ENCODE measurements at places on chromosomes 11 and 22. TPM values are rescaled to one million over a fixed set of nuclear protein-coding genes. Genes with fewer than 3 reads are reported as not detected.

Gene LRRC4C
- 4.7 TPM for total RNA-seq

Gene OR51F2
- total RNA-seq = not detected

Gene CABP4
- total RNA-seq = 1.1 TPM

Gene PATE4
- total RNA-seq = not detected

Gene PITPNB
- 52.1 TPM for total RNA-seq

Gene MOGAT2
- not detected for total RNA-seq

Gene OR6A2
- 0.10 TPM for total RNA-seq

Gene GAS2L1
- total RNA-seq = 16.7 TPM

Gene BSX
- total RNA-seq = not detected

- no peak for DNase-seq
Observed at GRCh38 chr22:19036523-19037273, 85.5 kb downstream of the DGCR2 start.

DNA sequence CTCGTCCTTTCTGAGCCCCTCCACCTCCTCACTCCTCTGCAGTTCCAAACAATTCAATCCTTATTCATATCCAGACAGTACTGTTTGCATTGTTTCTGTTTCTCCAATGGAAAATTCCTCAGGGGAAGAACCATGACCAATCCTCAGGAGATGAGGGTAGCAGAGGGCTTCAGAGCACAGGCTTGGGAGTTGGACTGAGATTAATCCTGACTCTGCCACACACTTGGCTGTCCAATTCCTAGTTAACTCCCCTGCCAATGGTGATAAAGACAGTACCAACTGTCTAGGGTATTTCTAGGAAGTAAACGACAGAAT, 58.0 kb downstream of the MICAL3 start:
- DNase-seq = no peak

- no peak for DNase-seq
Observed at GRCh38 chr11:108780119-108780518, 115.2 kb downstream of the DDX10 start.

- no peak for DNase-seq
Observed at GRCh38 chr22:22802339-22802970, 85.2 kb upstream of the IGLL5 start.

DNA sequence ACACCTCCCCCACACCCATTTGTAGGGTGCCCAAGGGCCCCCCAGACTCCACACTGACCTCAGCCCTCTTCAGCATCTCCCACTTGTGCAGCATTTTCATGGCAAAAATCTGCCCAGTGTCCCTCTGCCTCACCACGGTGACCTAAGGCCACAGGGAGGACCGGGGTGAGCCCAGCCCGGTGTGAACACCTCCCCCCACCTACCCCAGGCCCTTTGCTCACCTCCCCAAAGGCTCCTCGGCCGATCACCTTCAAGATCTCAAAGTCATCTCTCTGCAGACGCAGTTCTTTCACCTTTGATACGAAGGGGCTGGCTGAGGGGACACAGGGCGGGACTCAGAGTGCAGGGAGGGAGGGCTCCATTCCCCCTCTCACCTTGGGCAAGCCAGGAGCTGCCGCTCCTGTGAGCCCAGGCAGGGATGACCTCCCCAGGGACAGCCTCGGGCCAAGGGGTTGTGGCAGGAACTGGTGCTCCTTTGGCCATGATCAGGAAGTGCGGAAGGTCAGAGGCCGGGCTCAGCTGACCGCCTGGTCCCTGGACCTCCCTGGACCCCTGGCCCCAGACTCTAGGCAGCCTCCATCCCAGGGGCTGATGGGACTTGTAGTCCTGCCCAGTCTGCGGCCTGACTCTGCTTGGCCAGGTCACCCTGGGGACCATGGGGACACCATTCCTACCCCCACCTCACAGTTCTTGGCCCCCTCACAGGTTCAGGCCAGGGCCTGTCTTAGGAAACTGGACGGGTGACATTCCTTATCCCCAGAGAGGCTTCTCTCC, 2.7 kb downstream of the CDC42BPG start:
- no peak for DNase-seq

DNA sequence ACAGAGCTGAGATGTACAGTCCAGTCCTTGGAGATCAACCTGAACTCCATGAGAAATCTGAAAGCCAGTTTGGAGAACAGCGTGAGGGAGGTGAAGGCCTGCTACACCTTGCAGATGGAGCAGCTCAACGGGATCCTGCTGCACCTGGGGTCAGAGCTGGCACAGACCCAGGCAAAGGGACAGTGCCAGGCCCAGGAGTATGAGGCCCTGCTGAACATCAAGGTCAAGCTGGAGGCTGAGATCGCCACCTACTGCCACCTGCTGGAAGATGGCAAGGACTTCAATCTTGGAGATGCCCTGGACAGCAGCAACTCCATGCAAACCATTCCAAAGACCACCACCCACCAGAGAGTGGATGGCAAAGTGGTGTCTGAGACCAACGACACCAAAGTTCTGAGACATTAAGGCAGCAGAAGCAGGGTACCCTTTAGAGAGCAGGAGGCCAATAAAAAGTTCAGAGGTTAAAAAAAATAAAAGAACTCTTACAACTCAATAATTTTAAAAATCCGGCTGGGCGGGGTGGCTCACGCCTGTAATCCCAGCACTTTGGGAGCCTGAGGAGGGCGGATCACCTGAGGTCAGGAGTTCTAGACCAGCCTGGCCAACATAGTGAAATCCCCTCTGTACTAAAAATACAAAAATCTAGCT, 69.9 kb upstream of the RTL6 start:
- DNase-seq = peak; percentile 30

DNA sequence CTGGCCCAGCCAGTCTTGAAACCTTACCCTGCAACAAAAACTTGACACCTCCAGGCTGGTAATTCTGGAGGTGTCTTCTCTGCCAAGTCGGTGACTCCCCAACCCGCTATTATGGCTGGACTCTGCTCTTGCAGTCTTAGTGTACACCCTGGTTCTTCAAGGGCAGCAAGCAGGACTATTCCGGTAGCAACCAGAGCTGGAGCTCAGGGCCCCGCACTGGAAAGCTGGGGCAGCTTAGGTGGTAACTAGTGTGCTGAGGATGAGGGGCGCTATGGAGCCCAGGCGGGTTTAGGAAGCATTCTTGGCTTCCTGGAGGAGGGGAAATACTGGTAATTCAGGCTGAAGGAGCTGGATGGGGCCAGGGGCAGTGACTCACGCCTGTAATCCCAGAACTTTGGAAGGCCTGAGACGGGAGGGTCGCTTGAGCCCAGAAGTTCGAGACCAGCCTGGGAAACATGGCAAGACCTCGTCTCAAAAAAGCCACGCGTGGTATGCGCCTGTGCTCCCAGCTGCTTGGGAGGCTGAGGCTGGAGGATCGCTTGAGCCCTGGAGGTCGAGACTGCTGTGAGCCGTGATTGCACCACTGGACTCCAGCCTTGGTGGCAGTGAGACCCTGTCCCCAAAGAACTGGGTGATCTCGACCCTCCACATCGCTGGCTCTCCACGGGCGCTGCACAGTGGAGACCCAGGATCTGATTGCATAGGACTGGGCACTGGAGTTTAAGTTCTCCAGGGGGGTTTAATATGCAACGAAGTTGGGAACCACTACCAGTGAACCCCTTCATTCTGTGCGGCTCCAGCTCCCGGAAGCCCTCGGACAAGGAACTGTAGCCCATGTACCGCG, 10.6 kb upstream of the AIFM3 start:
- no peak for DNase-seq

DNA sequence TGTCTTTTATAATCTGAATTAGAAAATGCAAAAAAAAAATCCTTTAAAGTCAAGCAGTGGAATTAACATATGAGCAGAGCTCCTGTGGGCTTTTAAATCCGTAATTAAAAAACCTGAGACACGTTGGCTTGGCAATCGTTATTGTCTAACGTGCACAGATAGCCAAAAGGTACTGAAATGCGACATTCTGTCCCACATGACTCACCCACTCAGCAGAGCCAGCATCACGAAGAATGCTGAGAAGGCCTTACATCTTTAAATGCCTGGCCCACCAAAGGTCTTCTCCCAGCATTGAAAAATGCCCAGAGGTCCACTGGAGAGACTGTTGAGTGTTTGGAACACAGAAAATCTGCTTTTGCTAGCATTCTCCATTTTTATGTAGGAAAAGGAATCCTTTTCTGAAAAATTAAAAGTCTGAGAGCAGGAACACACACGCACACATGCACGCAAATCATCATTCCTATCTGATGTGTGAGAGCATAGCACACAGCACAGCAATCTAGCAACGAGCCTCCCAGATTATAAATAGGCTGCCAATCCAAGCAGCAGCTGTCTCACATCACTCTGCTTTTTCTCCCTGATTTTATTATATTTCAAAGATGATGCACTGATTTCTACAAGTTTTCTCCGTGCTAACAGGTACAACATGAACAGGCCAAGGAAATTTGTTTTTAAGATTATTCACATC, 94.5 kb downstream of the PHF21A start:
- no peak for DNase-seq

GRCh38 chr11:3189886-3190583, 24.9 kb upstream of the OSBPL5 start:
- DNase-seq = no peak

DNA sequence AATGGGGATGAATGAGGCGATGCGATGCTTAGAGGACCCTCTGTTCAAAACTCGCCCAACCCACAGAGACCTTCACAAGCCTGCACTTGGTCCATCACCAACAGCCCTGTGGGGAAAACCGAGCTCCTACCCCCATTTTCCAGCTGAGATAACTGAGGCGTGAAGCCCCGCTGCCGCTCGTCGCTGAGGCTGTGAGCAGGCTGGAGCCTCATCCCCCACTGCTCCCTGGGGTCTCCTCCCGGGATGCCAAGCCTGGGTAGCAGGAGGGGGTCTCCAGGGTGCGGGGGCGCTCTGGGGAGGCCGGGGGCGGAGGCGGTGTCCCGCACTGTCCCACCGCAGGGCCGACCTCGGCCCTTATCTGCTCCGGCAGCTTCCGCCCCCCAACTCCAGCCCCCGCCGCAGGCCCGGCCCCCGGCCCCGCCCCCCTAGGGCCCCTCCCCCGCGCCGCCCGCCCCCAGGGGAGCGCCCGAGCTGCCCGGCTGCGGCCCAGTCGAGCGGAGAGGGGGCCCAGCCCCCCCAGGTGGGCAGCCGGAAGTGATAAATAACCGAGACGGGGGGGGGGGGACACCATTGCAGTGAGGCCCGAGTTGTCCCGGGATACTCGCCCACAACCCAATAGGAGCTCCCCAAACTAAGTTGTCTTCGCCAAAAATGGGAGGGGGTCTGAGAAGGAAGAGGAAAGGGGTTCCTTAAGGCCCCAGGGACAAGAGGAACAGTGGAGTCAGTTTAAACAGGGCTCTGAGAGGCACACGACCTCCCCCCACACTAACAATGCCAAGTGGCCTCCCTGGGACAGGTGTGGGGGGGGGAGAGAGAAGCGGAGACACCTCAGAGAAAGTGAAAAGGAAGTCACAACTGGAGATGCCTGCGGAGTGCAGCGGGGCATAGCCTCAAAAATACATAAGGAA, 8.3 kb upstream of the SLC39A13 start:
- DNase-seq = peak; percentile 44

GRCh38 chr22:41261541-41262249, 21.0 kb upstream of the CHADL start:
- no peak for DNase-seq

DNA sequence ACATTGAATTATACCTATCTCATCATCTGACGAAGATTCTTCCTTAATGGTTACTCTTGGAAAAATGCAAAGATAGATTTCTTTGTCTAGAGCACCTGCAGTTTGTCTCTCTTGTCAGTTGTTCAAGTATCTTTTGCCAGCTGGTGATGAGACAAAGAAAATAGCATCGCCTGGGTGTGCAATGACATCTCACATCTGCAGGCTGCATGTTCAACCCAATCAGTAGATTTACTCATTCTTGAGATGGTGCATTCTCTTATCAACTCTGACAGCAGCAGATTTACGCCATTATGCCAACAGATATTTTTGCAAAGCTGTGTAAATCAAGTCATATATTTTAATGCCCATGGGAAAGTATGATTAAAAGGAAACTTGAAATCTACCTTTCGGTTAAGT, 164.6 kb upstream of the PDGFD start:
- no peak for DNase-seq

- DNase-seq = peak; percentile 61
Observed at GRCh38 chr11:72308226-72309073, 64.5 kb upstream of the PHOX2A start.

DNA sequence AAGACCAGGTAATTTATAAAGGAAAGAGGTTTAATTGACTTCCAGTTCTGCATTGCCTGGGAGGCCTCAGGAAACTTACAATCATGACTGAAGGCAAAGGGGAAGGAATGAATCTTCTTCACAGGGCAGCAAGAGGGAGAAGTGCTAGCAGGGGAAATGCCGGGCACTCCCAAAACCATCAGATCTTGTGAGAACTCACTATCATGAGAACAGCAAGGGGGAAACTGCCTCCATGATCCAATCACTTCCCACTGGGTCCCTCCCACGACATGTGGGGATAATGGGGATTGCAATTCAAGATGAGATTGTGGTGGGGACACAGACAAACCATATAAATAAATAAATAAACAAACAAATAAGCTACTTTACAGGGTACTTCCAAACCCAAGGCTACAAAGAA, 28.8 kb upstream of the EXPH5 start:
- no peak for DNase-seq

GRCh38 chr11:14980854-14981253, 8.7 kb upstream of the CALCA start:
- DNase-seq = no peak

- peak; percentile 94 for DNase-seq
Observed at GRCh38 chr11:125923012-125923579, 18.8 kb downstream of the DDX25 start.

DNA sequence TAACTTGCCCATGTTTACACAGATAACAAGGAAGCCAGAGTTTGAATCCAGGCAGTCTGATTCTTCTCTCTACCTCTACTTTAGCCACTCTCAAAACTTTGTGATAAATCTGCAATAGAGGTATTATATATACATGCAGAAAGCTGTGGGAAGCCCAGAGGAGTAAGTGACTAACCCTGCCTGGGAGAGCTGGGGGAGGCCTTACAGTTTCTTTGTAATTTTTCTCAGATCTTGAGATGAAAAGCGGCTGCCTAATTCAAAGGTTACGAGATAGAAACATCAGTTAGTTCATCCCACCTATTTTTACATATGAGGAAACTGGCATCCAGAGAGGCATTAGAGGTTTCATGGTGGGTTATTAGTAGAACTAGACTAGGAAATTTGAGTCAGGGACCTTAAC, 4.9 kb downstream of the STIM1 start:
- no peak for DNase-seq

DNA sequence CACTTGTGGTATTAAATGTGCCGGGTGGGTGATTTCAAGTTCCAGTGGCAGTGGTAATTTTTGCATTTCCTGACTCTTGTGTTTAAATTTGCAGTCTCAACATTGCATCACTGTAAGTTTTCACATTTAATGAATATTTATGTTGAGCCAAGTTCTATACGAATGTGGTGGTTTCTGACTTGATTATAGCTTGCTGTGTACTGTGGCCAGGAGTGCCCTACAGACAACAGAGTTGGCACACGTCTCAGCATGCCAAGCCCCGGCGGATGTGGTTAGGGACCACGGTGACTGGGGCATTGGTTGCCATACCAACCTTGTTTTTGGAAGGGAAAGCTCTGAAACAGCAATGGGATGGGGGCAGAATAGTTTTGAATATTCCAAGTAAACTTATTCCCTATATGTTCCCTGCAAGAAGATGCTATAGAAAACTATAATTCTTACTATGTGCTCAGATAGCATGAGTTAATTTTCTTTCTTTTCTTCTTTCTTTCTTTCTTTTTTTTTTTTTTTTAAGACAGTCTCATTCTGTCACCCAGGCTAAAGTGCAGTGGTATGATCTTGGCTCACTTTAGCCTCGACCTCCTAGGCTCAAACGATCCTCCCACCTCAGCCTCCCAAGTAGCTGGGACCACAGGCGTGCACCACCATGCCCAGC, 16.0 kb downstream of the ZNRF3 start:
- DNase-seq = no peak

Data from tongue (tissue), 3 donors.